ENCODE measurements at places on chromosomes 3 and 15.

- no peak for DNase-seq
Measured at GRCh38 chr3:161305095-161305991, 66.0 kb downstream of the SPTSSB start.

DNA sequence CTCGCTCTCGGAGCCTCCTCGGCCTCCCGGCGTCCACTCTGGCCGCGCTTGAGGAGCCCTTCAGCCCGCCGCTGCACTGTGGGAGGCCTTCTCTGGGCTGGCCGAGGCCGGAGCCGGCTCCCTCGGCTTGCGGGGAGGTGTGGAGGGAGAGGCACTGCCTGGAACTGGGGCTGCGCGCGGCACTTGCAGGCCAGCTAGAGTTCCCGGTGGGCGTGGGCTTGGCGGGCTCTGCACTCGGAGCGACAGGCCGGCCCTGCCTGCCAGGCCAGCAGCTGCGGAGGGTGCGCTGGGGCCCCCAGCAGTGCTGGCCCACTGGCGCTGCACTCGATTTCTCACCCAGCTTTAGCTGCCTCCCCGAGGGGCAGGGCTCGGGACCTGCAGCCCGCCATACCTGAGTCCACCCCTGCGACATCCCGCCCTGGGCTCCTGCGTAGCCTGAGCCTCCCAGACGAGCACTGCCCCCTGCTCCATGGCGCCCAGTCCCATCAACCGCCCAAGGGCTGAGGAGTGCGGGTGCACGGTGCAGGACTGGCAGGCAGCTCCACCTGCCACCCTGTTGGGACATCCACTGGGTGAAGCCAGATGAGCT is 765.0 kb downstream of the IGSF11 start:
- DNase-seq = no peak

GRCh38 chr15:31049111-31049510 is 52.4 kb downstream of the TRPM1 start:
- DNase-seq = no peak

DNA sequence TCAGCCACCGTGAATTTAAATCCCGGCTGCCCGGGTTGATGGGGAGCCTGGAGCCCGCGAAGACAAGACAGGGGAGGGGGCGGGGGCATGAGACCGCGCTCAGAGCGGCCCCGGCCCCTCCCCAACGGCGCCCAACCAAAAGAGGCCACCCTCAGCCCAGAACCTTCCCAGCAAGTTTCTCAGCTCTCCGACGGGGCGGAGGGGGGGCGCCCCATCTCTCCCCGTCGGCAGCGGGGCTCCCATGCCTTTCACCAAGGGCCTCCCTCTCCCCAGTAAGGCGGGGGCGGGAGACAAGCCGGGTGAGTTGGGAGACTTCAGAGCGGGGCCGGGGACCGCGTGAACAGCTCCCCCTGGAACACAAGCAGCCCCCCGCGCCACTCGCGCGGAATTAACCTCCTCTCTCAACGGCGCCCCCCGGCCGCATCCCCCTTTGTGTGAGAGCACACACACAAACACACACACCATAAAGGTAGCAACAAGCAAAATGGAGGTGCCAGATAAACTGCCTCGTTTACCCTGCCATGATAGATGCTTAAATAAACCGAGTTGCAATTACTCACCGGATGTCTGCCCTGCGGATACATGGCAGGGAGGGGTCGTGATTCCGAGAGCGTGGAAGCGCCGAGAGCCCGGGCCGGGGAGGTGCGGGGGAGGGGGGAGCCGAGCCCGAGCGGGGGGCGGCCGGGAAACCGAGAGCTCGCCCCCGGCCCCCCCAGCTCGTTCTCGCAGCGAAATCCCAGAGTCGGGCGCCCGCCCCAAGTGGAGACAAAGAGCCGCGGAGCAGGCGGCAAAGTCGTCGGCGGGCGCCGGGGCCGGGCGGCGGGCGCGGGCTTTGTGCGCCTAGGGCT is 1.3 kb downstream of the TLE3 start:
- no peak for DNase-seq

All from stimulated activated CD8-positive, alpha-beta memory T cell treated with anti-CD3 and anti-CD28 coated beads, Interleukin-2, amount 100 ng/mL, for 1 hour (primary cell).